Vagina (tissue), 2 donors: ENCODE measurements at places on chromosomes 6 and 20. TPM values are rescaled to one million over a fixed set of nuclear protein-coding genes. Genes with fewer than 3 reads are reported as not detected.

DNA sequence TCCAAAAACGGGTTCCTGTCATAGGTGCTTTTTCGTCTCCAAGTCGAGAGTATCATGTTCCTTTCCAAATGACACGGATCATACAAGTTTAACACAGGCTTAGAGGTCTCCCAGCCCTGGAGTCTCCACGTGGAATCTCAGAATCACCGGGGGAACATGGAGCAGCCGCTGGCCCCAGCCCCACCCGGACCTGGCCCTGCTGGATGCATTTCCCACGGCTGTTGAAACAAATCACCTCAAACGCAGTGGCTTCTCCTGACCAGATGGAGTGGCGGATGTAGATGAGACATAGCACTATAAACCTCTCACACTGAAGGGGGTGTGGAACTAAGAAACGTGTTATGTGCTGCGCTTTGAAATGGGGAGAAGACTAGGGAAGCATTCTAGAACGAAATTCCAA is 70.0 kb upstream of the FRMD1 start:
- DNase-seq: no peak

GRCh38 chr20:62715201-62715600 is 6.6 kb downstream of the NTSR1 start:
- DNase-seq: no peak

DNA sequence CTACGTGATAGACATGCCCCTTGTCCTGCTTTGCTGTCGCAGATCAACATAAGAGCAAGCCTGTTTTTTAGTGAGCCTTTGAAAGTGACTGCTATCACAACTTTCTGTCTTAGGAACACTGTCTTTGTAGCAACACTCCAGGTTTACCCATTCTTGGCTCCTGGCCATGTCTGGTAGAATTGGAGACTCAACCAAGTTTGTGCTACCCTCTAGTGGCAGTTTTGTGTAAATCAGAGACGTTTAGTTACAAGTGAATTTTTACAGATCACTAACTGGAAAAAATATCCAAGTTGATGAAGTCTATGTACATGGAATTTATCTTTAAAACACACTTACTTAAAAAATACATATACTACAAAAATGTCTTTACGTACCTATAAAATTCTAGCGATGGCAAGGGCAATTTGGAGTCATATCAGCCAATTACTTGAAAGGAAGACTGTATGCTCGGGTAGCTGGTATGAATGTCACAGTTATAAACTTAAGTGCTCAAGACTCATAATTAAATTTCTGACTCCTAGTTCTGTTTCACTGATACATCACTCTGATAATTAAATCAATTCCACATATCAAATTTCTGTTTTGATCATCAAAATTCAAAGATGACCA is 101.4 kb downstream of the ADGB start:
- no peak for DNase-seq

GRCh38 chr20:50510706-50511542 is 741 bp downstream of the PTPN1 start:
- DNase-seq: no peak

DNA sequence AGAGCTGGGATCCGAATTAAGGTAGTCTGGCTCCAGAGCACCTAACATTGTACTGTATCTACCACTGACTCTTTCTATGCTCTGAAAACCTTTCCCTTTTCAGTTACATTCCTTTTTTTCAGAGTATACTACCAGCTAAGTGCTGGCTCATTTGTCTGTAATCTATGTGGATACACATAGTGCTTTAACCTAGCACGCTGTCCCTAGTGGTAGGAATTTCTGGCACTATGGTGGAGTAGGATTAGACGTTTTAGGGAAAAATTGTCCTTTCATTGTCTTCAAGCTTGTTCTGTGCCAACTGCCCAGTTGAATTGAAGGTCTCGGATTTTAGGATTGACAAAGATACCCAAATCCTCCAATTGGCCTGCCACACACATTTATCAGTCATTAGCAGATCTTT is 259.1 kb upstream of the FERMT1 start:
- no peak for DNase-seq

- no peak for DNase-seq
Observed at GRCh38 chr20:45051204-45052060, 49.5 kb downstream of the KCNS1 start.

- no peak for DNase-seq
Observed at GRCh38 chr6:35532126-35532525, 19.4 kb upstream of the TULP1 start.

GRCh38 chr6:143167224-143167623 is 106.5 kb downstream of the AIG1 start:
- DNase-seq: no peak

DNA sequence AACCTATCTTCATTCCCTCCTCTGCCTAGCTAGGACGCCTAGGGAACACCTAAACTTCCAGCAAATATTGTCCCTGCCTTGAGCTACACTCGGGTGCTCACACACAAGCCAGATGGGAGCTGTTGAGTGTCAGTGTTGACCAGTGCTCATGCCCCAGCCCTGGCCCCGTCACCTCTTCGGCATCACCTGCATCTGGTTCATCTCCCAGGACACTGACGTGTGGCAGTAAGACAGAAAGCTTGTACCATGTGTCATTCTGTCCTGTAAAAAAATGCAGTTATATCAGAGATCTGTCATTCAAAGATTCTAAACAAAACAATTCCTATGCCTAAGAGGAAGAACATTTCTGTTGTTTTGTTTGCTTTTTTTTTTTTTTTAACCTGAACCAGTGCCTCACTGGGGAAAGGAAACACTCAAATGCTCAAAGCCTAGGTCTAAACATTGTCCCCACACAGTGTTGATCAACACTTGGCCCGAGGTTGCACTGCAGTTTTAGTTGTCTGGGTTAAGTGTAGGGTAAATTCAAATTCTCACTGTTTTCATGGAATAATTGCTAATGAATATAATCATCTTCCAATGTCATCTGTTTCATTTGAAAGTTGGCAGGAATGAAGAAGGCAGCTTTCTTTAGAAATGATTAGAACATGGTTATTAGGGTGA is 102.7 kb upstream of the SASH1 start:
- no peak for DNase-seq

DNA sequence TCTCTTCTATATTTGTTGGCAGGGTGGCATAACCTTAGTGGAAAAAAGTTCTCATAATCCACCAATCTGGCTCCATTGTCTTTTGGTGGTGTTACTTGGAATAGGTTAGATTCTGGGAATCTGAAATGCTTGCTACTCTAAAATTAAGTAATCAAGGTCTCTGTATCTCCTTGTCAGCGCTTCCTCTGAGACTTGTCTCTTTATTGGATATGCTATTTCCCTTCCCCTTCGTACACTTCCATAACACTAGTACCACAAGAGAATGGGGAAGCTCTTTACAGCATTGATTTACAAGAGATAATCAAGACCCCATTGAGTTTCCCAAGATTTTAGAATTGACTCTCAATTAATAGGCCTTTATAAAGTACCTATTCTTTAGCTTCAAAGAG is 280.2 kb downstream of the ADGB start:
- no peak for DNase-seq

- no peak for DNase-seq
Observed at GRCh38 chr20:46552460-46553420, 2.3 kb upstream of the OCSTAMP start.

DNA sequence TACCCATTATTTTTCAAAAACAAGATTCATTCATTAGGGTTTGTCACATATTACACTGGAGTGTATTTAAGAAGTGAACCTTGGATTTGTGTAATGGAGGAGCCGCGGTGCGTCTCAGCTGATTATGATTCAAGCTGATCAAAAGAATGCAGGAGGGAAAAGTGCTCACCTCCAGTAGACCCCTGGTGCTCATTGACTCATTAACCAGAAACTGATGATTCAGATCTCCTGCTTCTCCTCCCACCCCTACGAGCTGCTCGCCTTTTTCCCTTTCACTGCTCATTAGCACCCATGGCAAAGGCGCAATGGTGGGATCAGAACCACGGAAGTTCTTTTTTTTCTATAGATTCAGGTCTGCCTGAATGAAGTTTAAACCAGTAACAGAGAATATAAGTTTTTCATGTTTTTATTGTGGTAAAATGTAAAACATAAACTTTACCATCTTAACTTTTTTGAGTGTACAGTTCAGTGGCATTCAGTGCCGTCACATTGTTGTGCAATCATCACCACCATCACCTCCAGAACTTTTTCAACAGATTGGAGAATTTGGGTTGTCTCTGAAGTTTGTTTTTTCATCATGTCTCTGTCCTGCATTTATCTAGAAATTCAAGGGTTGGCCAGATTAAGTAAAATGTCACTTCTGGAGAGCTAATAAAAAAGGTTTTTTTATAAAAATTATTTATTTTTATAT is 101.6 kb downstream of the LINC00237 start:
- DNase-seq: no peak

DNA sequence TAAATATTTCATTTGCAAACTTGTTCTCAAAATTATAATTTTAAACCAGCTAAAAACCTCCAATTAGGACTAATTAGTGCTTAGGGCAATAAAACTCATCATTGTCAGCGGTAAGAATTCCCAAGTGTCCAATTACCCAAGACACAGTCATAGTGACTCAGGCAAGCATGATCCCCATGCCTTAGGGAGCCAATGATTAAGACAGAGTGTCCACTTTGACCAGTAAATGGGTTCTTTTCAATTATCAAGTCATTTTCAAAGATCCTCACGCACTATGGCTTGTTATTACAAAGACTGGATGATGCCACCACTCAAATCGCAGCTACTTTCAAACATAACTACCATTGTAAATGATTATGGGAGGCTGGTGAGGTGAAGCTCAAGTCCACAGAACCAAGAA is 114.0 kb downstream of the BFSP1 start:
- no peak for DNase-seq

- no peak for DNase-seq
Observed at GRCh38 chr6:43871284-43871683, 101.3 kb downstream of the VEGFA start.

DNA sequence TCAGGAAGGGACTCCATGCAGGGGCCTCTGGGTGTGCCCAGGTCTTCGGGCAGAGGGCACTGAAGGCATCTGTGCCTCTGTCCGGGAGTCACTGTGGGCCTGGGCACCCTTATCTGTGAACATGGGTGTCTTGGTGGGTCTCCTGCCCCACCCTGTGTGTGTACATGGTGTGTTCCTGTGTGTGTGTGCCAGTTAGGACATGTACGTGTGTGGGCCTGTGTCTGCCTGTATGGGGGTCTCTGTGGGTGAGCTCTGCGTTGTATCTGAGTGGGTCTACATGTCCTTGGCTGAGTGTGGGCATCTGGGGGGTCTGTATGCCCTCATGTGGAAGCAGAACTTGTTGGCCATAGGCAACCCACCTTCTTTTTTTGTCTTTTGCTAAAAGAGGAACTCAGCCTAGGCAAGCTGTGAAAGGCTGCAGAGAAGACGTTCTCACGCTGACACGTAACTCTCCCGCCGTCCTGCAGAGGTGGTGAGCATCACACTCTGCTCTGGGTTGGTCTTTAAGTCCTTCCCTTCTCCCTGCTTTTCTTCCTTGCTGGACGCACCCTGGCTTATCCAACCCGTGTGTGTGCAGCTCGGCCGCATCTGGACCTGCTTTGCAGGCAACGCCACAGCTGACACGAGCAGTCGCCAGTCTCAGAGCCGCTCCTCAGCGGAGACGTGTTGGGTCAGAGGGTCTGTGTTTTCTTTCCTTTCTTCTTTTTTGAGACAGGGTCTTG is 532 bp upstream of the NPBWR2 start:
- no peak for DNase-seq

- DNase-seq: no peak
Observed at GRCh38 chr20:62614961-62615680, 27.2 kb upstream of the SLCO4A1 start.

DNA sequence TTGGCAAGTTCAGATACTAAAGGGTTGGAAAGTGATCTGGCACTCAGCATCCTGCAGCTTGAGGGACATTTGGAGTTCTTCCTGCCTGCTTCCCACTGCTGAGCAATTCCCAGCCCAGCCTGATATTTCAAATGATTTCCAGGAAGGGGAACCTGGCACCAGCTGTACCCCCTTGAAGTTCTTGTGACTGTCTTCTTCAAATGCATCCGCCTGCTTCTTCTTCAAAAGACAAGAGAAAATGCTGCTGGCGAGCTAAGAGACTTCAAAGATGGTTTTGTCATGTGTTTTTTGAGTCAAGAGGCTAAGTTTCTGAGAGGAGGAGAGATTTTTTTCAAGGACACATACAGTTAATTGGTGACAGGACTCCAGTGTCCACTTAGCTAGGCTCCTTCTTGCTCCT is 42.6 kb upstream of the B4GALT5 start:
- no peak for DNase-seq

GRCh38 chr20:1895674-1896483 is 672 bp downstream of the SIRPA start:
- DNase-seq: no peak

- no peak for DNase-seq
Observed at GRCh38 chr6:50939931-50940330, 121.3 kb downstream of the TFAP2B start.

DNA sequence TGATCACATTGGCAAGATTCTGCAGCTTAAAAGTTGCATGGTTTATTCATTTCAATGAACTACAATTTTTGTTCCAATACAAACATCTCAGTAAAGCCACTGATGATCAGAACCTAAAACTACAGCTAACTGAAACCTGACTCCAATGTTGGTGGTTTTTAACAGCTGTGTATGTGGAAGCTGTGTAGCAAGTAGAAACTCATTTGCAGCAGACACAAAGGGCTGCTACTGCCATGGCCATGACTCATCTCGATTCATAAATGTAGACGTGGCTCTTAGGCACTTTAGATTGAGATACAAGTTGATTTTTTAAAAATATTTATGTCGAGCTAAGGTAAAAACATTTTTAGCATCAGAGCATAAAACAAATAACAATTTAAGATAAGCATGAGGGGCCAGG is 19.5 kb upstream of the MAP3K4 start:
- DNase-seq: no peak

DNA sequence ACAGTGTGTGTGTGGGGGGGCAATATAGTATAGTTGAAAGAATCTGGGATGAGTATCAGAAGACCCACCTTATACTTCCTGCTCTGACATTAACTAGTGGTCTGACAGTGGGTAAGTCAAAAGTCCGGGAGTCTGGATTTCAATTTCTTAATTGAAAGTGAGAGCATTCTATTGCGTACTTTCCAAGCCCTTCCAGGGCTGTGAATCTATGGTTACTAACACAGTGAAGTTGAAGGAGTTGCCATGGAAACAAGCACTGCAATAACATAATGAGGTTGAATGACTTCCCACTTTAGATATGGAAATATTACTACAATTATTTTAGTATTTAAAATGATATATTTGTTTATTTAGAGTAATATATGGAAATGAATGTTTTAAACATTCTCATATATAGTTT is 80.2 kb downstream of the MLIP start:
- no peak for DNase-seq

Gene MUCL3
- 0.49 TPM for total RNA-seq

Gene BNIP5
- not detected for total RNA-seq

Gene LY6G6F
- total RNA-seq: not detected

Gene CYP39A1
- total RNA-seq: 5.4 TPM

Gene NKAIN4
- total RNA-seq: not detected

Gene FAM83C
- total RNA-seq: 16.9 TPM

Gene SLC35D3
- total RNA-seq: not detected

Gene DEFB132
- not detected for total RNA-seq

Gene EPPIN
- not detected for total RNA-seq

Gene TGM3
- total RNA-seq: 27.7 TPM
